Lower lobe of right lung (tissue), 2 donors: ENCODE measurements at places on chromosomes 12 and 14. TPM values are rescaled to one million over a fixed set of nuclear protein-coding genes. Genes with fewer than 3 reads are reported as not detected.

DNA sequence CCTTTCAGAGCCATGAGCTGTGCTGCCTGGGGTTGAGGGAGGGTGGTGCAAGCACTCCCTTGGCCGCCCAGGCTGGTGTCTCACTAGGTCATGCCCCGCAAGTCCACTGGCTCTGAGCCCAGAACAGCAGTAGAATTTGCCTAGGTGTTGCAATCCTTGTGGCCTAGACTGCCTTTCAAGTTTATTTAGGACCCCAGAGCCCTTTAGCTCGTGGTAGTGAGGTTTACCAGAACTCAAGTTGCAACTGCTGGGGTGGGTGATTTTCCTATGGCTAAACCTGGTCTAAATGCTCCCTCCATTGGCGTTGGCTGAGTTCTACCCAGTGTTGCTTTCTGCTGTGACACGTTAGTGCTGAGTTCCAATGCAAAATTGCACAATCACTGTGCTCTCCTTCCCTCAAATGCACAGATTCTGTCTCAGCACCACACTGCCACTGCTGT is 287.2 kb downstream of the BCAT1 start:
- H3K27ac ChIP-seq, result no peak overlapping the region
- H3K27me3 ChIP-seq, result no peaks in the 10 kb centered on the region
- H3K4me3 ChIP-seq, result no peak overlapping the region
- H3K4me1 ChIP-seq, result peaks cover 16% of the 10 kb centered on the region
- no peaks in the 10 kb centered on the region for H3K36me3 ChIP-seq

The DCD gene
- total RNA-seq, result not detected

DNA sequence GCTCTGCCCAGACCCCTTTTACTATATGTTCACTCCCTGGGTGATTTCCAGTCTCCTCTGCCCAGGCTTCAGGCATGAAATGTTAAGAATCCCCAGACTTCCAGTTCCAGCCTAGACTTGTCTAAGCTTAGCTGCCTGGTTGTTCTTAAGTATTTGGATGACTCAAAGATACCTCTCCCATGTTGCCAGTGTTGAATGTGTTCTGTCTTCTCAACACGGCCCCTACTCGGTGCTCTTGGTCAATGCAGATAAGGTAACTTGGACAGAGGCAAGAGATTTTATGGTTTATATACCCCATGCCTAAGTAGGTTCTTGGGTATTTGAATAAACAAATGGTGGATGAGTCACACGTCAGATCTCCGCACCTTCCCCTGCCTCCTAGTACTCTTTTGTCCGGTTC is 13.6 kb downstream of the PIWIL1 start:
- no peaks in the 10 kb centered on the region for H3K36me3 ChIP-seq
- DNase-seq, result no peak
- H3K27me3 ChIP-seq, result peaks cover 34% of the 10 kb centered on the region
- H3K4me3 ChIP-seq, result no peak overlapping the region
- no peak overlapping the region for H3K27ac ChIP-seq
- H3K4me1 ChIP-seq, result no peaks in the 10 kb centered on the region

DNA sequence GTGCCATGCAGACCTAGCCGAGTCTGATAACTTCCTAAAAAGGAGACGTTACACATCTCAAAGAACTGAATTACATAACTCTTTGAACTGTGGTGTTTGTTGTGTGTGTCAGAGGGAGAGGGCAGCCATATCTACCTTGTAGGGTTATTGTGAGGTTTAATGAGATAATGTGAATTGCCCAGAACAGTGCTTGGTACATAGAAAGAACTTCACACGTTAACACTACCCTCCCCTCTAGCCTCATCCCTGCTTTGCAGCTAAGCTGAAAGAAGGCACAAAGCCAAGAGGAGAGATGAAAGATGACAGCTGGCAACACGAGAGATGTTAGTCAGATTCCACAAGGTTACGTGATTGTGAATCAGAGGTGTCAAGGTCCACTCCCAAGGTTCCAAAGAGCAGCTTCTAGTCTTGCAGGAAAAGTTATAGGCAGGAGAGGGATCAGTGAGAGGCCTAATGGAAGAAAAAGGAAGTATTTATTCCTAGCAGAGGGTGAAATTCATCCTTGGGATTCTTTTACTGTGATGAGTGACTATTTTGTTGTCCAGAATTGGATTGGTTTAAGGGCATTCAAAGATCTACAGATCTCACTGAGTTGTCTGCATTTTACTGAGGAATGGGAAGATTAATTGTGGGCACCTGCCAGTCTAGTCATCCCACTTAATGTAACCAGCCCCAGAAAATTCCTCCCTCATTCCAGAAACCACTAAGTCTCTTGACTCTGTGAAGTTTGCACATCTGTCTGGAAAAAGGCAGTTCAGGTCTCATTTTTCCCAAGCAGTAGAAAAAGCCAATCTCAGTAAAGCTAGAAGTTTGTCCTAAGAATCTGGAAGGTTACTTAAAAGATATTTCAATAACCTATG is 25.9 kb upstream of the WNK1 start:
- no peak for DNase-seq
- no peaks in the 10 kb centered on the region for H3K4me1 ChIP-seq
- H3K27ac ChIP-seq, result no peak overlapping the region
- H3K36me3 ChIP-seq, result no peaks in the 10 kb centered on the region
- H3K27me3 ChIP-seq, result no peaks in the 10 kb centered on the region

GRCh38 chr12:92519284-92519683 is 183.5 kb upstream of the PLEKHG7 start:
- H3K4me3 ChIP-seq, result no peak overlapping the region
- no peak overlapping the region for H3K27ac ChIP-seq
- no peaks in the 10 kb centered on the region for H3K4me1 ChIP-seq
- H3K36me3 ChIP-seq, result no peaks in the 10 kb centered on the region
- no peaks in the 10 kb centered on the region for H3K27me3 ChIP-seq
- no peak for DNase-seq

The KRT75 gene
- total RNA-seq, result not detected

- DNase-seq, result no peak
- H3K27me3 ChIP-seq, result no peaks in the 10 kb centered on the region
- H3K36me3 ChIP-seq, result no peaks in the 10 kb centered on the region
- no peaks in the 10 kb centered on the region for H3K4me1 ChIP-seq
- peak overlapping the region; percentile 13 for H3K27ac ChIP-seq
Measured at GRCh38 chr12:8157484-8158198, 826 bp downstream of the ZNF705A start.

The PSEN1 gene
- total RNA-seq, result 69.2 TPM

The OR9K2 gene
- not detected for total RNA-seq

The CRIP1 gene
- total RNA-seq, result 237 TPM

- H3K36me3 ChIP-seq, result peaks cover 97% of the 10 kb centered on the region
- DNase-seq, result no peak
- no peak overlapping the region for H3K4me3 ChIP-seq
- no peaks in the 10 kb centered on the region for H3K4me1 ChIP-seq
- no peak overlapping the region for H3K27ac ChIP-seq
- H3K27me3 ChIP-seq, result no peaks in the 10 kb centered on the region
Measured at GRCh38 chr14:55382483-55382882, 29.1 kb downstream of the ATG14 start.

DNA sequence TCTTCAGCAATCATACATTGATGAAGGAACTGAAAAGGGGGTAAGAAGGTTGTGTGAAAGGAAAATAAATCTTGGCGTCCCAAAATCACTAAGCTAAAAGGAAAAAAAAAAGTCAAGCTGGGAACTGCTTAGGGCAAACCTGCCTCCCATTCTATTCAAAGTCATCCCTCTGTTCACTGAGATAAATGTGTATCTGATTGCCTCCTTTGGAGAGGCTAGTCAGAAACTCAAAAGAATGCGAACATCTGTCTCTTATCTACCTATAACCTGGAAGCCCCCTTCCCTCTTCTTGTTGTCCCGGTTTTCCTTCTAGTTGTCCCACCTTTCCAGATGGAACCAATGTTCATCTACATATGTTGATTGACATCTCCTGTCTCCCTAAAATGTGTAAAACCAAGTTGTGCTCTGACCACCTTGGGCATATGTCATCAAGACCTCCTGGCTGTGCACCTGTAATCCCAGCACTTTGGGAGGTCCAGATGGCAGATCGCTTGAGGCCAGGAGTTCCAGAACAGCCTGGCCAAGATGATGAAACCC is 53.1 kb downstream of the RESF1 start:
- no peaks in the 10 kb centered on the region for H3K4me1 ChIP-seq
- DNase-seq, result no peak
- no peaks in the 10 kb centered on the region for H3K27me3 ChIP-seq
- no peak overlapping the region for H3K27ac ChIP-seq

DNA sequence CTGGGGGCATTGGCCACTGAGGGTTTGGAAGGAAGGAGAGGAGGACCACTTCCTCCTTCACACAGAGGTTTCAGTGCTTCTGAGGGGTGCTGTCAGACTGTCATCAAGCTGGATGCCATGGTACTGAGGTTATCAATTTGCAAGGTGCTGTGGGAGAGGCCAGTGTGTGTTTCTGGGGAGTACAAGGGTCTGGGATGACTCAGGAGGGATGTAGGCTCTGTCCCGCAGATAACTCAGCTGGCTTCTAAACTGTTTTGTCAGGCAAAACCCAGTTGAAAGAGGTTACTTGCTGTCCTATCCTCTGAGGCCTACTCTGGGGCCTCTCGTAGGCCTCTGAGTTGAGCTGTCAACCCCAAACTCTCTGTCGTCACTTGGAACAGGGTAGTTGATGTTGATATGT is 22.8 kb downstream of the ADCK1 start:
- H3K4me1 ChIP-seq, result no peaks in the 10 kb centered on the region
- no peak overlapping the region for H3K4me3 ChIP-seq
- peaks cover 21% of the 10 kb centered on the region for H3K36me3 ChIP-seq
- H3K27ac ChIP-seq, result no peak overlapping the region

The POU6F1 gene
- total RNA-seq, result 13.5 TPM
